ENCODE measurements at places on chromosomes 16 and 17. TPM values are rescaled to one million over a fixed set of nuclear protein-coding genes. Genes with fewer than 3 reads are reported as not detected.

The SYNGR3 gene
- polyA plus RNA-seq: 4.2 TPM

The HS3ST3B1 gene
- polyA plus RNA-seq: 1.5 TPM

The HID1 gene
- polyA plus RNA-seq: 42.3 TPM

The C16orf96 gene
- polyA plus RNA-seq: 0.18 TPM

The TEX14 gene
- 0.33 TPM for polyA plus RNA-seq

The NEUROD2 gene
- 0.01 TPM for polyA plus RNA-seq

The RNF112 gene
- polyA plus RNA-seq: 3.7 TPM

The NBR1 gene
- 120 TPM for polyA plus RNA-seq

The TPSD1 gene
- 0.06 TPM for polyA plus RNA-seq

The PERCC1 gene
- 1.3 TPM for polyA plus RNA-seq

The ST6GALNAC1 gene
- 141 TPM for polyA plus RNA-seq

The PDE6G gene
- polyA plus RNA-seq: 2.6 TPM

The MT4 gene
- not detected for polyA plus RNA-seq

The EVPLL gene
- not detected for polyA plus RNA-seq

The AGRP gene
- polyA plus RNA-seq: 0.13 TPM

The GAS2L2 gene
- polyA plus RNA-seq: 0.13 TPM

The CAPNS2 gene
- 0.09 TPM for polyA plus RNA-seq

The CETP gene
- 3.1 TPM for polyA plus RNA-seq

The CMTM2 gene
- 0.25 TPM for polyA plus RNA-seq

The HS3ST3A1 gene
- polyA plus RNA-seq: 0.27 TPM

The LDHD gene
- 2.2 TPM for polyA plus RNA-seq

The CDC42EP4 gene
- 57.5 TPM for polyA plus RNA-seq

The PIK3R5 gene
- 3.2 TPM for polyA plus RNA-seq

The CCL2 gene
- 34.5 TPM for polyA plus RNA-seq

The MMP25 gene
- polyA plus RNA-seq: 4.3 TPM

The SETD1A gene
- polyA plus RNA-seq: 12.3 TPM

The PDIA2 gene
- polyA plus RNA-seq: 1.8 TPM

The CCL16 gene
- polyA plus RNA-seq: 0.19 TPM

The PPP1R27 gene
- 0.21 TPM for polyA plus RNA-seq

The C16orf86 gene
- 1.4 TPM for polyA plus RNA-seq

The CLEC18C gene
- polyA plus RNA-seq: 0.69 TPM

The LRRC37A3 gene
- 9.2 TPM for polyA plus RNA-seq

The CCL4 gene
- polyA plus RNA-seq: 6.9 TPM

The KRTAP4-1 gene
- polyA plus RNA-seq: not detected

The DGKE gene
- 4.2 TPM for polyA plus RNA-seq

The KRTAP4-5 gene
- polyA plus RNA-seq: not detected

The RND2 gene
- 1.8 TPM for polyA plus RNA-seq

The SLC22A31 gene
- polyA plus RNA-seq: 8.8 TPM

The RMI2 gene
- polyA plus RNA-seq: 12.4 TPM

The C17orf100 gene
- polyA plus RNA-seq: 8.1 TPM

The ABCC11 gene
- 0.21 TPM for polyA plus RNA-seq

The PSME3 gene
- polyA plus RNA-seq: 71.4 TPM

The CEP20 gene
- polyA plus RNA-seq: 26.7 TPM

The YPEL2 gene
- polyA plus RNA-seq: 15.3 TPM

The PLK1 gene
- 13.0 TPM for polyA plus RNA-seq

The ALDH3A1 gene
- polyA plus RNA-seq: 1.6 TPM

The ERN2 gene
- polyA plus RNA-seq: 17.6 TPM

The CCL1 gene
- polyA plus RNA-seq: not detected

The NTHL1 gene
- 15.6 TPM for polyA plus RNA-seq

The WNT3 gene
- polyA plus RNA-seq: 9.3 TPM

The TMIGD1 gene
- polyA plus RNA-seq: 43.9 TPM

The CA7 gene
- 12.1 TPM for polyA plus RNA-seq

The KRT23 gene
- polyA plus RNA-seq: 0.18 TPM

The NKIRAS2 gene
- polyA plus RNA-seq: 42.8 TPM

The CLTC gene
- 183 TPM for polyA plus RNA-seq

The SLC16A13 gene
- 16.9 TPM for polyA plus RNA-seq

The CSH1 gene
- polyA plus RNA-seq: 0.30 TPM

The KRTAP3-2 gene
- polyA plus RNA-seq: not detected
